ENCODE measurements at places on chromosomes 12 and 14.
A peak's percentile ranks its signal among the peaks of the same experiment; 100 is the strongest.

- no peak for DNase-seq
These were observed 4.1 kb upstream of the RERG start for GRCh38 chr12:15225136-15225862.

DNA sequence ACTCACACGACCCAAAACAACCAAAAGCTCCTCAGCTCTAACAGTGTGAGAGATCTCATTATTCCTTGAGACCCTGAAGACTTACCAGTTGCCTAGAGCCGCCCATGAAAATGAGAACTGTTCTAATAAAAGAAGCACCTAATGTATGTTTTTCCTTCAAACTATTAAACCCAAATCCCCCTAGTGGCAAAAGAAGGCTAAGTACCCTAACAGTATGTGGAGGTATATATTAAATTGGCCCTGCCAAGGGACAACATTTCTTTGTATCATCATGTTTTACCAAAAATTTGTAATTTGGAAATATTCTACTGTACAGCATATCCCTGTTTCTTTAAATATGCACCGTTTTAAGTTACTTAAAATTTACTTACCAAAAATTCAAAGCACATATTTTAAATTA, 38.0 kb upstream of the PPFIA2 start:
- DNase-seq = peak; percentile 16

GRCh38 chr12:72505227-72505626, 233.1 kb downstream of the TRHDE start:
- no peak for DNase-seq

GRCh38 chr14:91293281-91293680, 48.8 kb upstream of the GPR68 start:
- DNase-seq = no peak

GRCh38 chr14:104345621-104346462, 207.5 kb downstream of the KIF26A start:
- DNase-seq = no peak

GRCh38 chr12:68479896-68480291, 130.8 kb upstream of the RAP1B start:
- DNase-seq = no peak

DNA sequence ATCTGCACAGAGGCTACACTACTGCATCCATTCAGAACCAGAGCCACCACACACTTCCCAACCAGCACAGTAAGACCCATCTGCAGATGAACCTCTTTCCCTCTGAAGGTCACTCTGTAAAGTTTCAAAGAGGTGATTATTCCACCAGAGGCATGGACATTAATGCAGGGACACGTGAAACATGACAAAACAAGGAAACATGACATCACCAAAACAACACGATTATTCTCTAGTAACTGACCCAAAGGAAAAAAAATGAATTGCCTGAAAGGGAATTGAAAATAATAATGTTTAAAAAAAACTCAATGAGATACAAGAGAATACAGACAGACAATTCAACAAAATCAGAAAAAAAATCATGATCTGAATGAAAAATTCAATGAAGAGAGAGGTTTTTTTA, 139.1 kb downstream of the RERGL start:
- no peak for DNase-seq

DNA sequence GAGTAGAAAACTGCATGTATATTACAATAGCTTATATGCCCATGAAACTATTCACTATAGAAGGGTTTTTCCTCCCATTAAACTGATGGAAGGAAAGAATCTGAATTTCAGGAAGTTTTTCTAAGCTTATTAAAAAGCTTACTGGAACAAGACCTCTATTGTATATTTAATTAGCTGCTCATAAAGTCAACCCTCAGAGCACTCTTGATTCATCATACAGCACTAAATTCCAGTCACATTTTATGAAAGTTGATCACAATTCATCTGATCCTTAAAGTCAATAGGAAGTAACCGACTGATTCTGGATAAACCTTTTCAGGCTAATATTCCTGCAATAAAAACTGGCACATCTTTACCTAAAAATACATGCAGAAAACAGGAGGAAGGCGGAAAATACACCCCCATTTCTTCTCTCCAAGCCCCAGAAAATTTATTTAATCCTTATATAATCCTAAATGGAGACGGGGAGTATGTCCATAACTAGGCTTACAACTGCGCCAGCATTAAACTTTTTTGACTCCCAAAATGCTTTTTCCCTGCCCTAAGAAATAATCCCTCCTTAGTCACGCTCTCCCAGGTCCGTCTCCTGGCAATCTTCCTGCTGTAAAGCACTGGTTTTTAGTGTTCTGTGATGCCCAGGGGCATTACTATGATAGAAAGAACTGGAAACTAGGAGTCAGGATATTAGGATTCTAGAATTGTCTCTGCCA, 35.3 kb downstream of the DICER1 start:
- no peak for DNase-seq

DNA sequence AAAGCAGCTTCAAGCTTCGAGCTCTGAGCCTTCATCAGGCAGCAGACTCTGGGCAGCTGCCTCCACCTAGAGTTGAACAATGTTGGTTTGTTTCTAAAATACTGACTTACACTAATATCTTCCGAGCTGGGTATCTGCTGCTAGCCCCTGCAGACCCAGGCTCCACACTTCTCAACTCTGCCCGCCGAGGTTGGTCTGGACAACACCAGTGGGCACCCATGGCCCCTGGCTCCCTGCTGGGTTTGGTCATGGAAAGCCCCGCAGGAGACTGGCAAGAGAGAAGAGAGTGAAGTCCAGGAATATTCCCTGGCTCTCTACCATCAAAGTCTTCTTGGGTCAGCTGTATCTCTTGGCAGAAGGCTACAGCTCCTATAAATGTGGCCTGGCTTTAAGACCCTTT, 214.2 kb upstream of the TMEM132C start:
- no peak for DNase-seq

DNA sequence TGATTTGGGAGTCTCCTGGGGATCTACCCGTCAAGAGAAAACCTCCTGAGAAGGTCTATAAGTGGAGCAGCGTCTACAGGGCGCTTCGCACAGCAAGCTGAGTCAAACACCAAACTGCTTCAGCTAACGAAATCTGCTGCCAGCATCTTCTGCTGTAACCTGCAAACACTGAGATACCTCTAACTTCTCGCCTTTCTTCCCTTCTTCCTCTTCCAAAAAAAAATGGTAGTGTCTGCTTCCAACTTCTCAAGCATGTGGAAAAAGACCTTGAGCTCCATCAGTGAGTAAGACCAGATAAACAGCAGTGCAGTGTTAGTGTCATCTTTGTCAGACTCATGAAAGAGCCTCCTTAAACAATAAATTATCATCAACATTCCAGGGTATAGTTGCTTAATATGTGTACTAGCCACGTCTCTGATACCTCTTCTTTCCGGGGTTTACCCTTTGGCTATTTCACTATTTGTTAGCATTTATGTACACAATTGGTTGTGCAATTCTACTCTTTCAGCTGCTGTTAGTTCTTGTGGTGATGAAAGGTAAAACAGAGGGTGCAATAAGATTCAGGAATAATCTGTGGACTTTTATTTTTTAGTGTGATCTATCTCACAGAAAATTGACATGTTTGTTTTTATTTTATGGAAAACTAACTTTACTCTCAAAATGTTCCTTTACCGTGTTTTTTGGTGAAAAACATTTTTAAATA, 81.6 kb downstream of the LLPH start:
- DNase-seq = no peak

- no peak for DNase-seq
These were observed 267.7 kb downstream of the MED13L start for GRCh38 chr12:116009805-116010204.

- DNase-seq = peak; percentile 52
These were observed 159.8 kb upstream of the DAAM1 start for GRCh38 chr14:59028476-59029202.

GRCh38 chr14:54854181-54854580, 48.4 kb downstream of the GCH1 start:
- DNase-seq = no peak

DNA sequence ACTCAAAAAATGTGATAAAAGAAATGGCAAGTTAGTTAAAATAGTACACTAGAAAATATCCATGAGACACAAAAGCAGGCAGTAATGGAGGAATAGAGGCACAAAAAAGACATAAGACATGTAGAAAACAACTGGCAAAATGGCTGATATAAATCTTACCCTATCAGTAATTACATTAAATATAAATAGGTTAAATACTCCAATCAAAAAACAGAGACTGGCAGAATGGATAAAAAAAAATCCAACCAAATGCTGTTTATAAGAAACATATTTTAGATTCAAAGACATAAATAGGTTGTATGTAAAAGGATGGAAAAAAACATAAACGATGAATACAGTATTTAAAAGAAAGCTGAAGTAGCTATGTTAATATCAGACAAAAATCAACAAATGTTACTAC, 15.3 kb upstream of the BATF start:
- no peak for DNase-seq

GRCh38 chr14:52067873-52068614, 815 bp downstream of the NID2 start:
- DNase-seq = peak; percentile 11

- no peak for DNase-seq
These were observed 34.8 kb downstream of the TMEM229B start for GRCh38 chr14:67453575-67454300.

GRCh38 chr14:23163830-23164229, 19.6 kb downstream of the SLC7A8 start:
- DNase-seq = no peak

GRCh38 chr12:6821591-6822425, at the start of gene GPR162:
TSS of gene GPR162 (plus strand) at chr12:6821821. CDS start at chr12:6823899, 2,078 bp downstream.
- no peak for DNase-seq

- DNase-seq = no peak
These were observed 22.2 kb upstream of the C12orf71 start for GRCh38 chr12:27104546-27104945.

- DNase-seq = no peak
These were observed 17.6 kb upstream of the BCL11B start for GRCh38 chr14:99289394-99290189.

DNA sequence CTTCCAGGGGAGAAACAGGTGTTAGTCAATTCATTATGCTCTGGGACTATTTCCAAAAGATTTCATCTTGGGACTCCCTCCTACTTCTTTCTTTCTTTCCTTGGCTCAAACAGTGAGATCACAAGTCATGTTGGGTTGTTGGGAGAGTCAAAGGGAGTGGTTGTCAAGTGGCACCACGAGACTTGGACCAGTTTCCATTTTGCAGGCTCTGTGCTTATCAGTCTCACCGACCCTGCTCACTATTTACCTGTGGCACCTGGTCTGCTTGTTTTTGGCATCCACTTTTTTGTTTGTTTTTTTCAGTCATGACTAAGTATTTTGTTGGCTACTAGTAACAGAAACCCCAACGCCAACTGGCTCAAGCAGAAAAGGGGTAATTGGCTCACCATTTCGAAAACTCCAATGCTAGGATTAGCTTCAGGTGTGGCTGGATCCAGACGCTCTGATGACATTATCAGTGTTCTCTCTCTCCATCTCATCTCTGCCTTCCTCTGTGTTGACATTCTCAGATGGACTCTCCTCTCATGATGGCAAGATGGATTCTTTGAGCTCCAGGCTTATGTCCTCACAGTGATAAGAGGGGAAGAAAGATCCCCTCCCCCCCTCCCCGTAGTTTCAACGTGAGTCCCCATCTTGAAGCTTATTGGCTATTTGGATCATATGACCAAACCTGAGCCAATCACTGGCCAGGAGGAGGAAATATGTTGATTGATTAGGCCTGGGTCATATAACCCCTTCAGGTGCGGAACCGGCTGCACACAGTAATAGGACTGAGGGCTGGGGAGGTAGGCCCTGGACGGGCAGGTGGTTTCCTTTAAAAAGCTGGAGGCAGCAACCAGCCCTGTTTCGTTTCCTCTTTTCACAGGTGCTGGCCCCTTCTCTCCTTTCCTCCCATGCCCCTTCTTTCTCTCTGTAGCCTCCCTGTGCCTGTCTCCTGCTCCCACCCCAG, 84.2 kb downstream of the AACS start:
- DNase-seq = no peak

DNA sequence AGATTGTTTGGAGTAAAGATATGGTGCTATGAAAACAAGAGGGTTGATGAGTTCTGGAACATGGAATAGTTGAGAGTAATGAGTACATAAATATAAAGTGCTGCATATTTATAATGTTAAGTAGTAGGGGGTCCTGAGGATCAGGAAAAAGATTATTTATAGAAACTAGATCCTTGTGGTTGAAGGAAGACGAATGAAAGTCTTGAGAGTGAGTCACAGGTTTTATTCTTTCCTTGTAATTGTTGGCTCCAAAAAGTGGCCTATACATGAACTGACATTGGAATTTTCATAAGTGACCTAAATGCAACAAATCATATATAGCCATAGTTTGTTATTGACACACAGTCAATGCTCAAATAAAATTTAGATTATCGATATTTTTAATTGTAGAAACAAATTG, 440.4 kb upstream of the PRICKLE1 start:
- no peak for DNase-seq

- no peak for DNase-seq
These were observed 29.0 kb downstream of the CAPRIN2 start for GRCh38 chr12:30725739-30726138.

- DNase-seq = no peak
These were observed 8.7 kb downstream of the SAV1 start for GRCh38 chr14:50659327-50659974.

- DNase-seq = no peak
These were observed 184.4 kb upstream of the BCL2L14 start for GRCh38 chr12:11886339-11886738.

- no peak for DNase-seq
These were observed 450.2 kb upstream of the MDGA2 start for GRCh38 chr14:48125654-48126053.

DNA sequence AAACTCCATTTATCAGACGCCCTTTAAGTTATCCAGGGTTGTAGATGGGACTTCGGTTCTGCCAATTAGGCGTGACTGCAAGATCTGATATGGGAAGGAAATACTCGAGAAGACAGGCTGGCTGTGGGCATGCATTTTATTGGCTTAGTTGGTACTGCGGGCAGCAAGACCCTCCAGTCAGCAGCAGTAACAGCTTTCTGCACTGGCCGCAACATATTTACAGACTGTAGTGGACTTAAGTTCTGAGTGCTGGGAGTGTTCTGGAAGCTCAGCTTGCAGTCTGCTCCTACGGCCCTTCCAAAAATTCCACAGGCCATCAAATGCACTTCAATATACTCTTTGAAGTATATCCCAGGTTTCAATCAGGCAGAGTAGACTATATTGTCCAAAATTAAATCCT, 21.1 kb downstream of the KITLG start:
- DNase-seq = no peak

- no peak for DNase-seq
These were observed 162.7 kb upstream of the GSC start for GRCh38 chr14:94932589-94932988.

DNA sequence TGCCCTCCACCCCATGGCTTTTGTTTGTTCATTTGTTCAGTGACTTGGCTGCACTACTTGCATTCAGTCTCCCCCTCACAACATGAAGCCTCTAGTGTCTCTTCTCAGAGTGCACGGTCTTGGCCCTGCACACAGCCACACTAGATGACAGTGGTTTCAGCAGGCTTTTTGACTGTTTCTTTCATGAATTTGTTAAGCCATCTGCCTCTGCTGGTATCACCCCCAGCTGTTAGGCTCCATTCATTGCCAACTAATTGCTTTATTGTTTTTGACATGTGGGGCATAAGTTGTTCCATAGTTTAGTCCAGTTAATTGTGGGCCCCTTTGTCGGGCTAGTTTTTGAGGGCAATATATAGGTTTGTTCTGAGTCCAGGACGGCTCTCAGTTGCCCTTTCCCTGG, 18.8 kb downstream of the OS9 start:
- DNase-seq = no peak
